Fibroblast of skin of abdomen (primary cell): ENCODE measurements at places on chromosomes 2 and 18.
A peak's percentile ranks its signal among the peaks of the same experiment; 100 is the strongest.

DNA sequence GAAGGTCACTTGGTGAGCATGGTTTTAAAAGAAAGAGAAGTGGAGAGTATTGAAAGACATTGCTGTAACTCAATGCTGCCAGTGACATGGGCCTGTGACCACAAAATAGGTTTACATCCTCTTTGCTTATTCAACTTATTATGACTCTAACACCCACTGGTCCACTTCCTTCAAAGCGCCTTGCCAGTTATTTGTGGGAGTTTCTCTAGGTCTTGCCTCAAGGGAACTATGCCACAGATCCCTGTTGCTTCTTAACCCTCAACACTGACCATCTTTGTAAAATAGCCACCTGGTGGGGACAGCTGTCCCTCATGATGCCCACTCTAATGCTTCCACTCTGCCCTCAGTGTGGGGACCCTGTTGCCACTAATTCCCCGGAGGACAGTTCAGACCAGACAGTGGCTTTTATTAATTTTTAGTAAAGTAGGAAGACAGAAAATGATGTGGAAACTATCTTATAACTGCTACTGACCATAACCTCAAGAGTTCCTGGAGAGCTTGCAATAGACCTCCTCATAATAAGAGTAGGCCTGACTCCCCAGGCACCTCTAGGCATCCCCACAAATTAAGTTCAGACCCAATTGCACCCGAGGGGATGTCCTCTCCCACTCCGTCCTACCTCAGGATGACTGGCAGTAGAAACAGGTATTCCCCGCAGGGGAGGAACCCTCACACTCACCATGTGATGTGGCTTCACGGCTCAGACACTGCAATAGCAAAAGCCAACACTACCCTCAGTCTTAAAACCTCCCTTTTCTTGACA is 31.3 kb upstream of the SLC25A52 start:
- no peak for DNase-seq

- peak; percentile 98 for DNase-seq
Measured at GRCh38 chr2:217858519-217859491, 144.0 kb downstream of the TNS1 start.

GRCh38 chr18:45171679-45172191 is 443.5 kb upstream of the SLC14A2 start:
- peak; percentile 53 for DNase-seq

DNA sequence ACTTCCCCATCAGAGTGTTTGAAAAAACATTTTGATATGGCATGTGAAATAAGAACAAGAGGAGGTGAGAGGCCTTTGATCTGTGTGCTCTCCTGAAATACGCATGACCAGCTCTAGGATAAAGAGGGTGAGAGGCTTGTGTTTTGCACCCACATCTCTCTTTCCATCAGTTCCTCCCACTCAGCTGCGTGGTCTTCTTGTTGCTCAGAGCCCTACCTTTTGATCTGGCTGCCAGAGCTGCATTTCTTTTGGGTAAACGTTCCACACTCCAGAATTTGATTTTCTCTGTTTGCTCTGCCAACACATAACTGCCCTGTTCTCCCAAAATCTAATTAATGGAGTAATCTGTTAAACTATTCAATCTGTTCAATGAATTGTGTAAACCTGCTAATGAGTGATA is 72.0 kb upstream of the FN1 start:
- no peak for DNase-seq

- peak; percentile 88 for DNase-seq
Measured at GRCh38 chr2:160970052-160970965, 189.9 kb upstream of the TANK start.

DNA sequence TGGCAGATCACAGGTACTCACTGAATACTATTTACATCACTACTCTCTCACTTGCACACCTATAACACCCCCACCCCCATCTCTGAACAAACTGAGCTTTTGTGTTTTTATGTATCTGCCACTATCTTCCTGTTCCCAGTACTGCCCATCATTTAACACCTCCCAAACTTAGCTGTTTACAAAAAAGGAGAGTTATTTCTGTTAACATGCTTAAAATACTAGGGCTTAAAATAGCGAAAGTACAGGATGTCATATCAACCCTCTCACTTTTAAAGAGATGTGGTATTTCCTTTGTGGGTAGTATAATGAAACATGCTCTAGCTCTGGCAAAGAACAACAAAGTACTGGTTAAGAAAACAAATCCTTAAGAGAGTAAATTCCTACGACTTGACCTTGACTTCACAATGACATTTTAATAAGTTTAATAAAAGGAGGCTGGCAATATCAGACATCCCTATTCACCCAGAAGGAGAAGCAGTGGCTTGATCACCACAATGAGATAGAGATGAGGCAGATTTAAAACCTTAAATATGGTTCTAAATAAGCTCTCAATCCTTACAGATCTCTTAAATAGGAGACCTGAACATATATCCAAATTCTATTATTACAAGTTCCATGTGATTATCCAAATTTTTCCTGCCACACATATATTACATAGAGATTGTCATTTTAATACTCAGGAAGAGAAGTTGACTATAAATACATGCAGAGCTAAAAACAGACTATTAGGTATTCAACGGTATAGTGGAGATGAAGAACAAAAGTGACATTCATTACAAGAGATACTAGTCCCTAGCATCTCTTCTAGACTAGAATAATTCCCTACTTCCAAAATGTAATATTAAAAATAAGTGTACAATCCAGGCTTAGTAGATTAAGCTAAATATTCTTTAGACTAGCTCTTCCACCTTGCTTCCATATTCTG is 36.9 kb downstream of the TRAK2 start:
- DNase-seq: peak; percentile 29

- no peak for DNase-seq
Measured at GRCh38 chr2:56515399-56515798, 331.6 kb downstream of the CCDC85A start.

- DNase-seq: no peak
Measured at GRCh38 chr2:101307950-101308431, 510 bp downstream of the RNF149 start.

DNA sequence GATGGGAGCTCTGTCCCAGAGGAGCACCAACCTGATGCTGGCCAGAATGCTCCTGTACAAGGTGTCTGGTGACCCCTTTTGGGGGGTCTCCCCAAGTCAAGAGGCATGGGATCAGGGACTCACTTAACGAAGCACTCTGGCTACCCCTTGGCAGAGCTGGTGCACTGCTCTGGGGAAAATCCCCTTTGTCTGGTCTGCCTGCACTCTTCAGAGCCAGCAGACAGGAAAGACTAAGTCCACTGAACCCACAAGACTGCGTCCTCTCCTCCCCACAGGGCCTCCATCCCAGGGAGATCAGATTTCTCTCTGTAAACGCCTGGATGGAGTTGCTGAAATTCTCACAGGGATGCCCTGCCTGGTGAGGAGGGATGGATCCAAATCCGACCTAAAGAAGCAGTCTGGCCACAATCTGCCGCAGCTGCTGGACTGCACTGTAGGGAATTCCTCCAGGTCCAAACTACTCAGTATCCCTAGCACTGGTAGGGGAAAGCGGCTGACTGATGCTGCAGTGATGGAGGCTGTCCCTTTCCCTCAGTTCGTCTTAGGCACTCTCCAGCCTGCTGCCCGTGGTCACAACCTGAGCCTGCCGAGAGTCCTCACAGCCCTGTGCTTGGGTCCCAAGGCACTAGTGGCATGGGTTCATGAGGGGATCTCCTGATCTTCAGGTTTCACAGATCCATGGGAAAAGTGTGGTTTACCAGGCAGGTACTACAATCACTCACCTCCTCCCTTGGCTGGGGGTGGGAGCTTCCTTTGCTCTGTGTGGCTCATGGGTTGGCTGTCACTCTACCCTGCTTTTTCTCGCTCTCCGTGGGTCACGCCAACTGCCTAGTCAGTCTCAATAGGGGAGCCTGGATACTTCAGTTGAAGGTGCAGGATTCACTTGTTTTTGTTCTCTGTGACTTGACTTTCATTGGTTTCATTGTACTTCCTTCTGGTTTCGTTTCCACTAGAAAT is 98.6 kb downstream of the SLC4A10 start:
- DNase-seq: no peak

GRCh38 chr18:37889963-37890362 is 324.4 kb upstream of the CELF4 start:
- no peak for DNase-seq

- peak; percentile 31 for DNase-seq
Measured at GRCh38 chr2:163471947-163472346, 263.9 kb downstream of the FIGN start.

- peak; percentile 50 for DNase-seq
Measured at GRCh38 chr18:63844254-63844653, 43.3 kb upstream of the SERPINB2 start.

GRCh38 chr2:238247002-238247822 is 7.4 kb upstream of the HES6 start:
- no peak for DNase-seq

- no peak for DNase-seq
Measured at GRCh38 chr2:112790305-112790704, 6.0 kb upstream of the IL1A start.

DNA sequence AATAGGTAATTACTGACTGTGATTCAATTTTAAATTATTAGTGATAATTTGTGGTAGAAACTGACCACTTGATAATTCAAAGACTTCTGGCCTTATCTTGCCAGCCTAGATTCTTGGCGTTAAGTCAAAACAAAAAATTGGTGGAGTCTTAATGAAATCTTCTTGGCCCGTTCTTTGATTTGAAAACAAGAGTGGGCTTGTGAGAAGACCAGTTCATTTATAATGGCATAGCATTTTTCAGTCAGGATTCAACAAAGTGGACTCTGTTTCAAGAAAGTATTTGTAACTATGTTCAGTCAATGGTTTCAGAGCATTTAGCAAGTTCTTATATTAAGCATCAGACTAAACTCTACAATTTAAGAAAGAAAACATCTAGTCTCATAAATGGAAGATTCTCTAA is 26.0 kb downstream of the ITGA4 start:
- DNase-seq: no peak

DNA sequence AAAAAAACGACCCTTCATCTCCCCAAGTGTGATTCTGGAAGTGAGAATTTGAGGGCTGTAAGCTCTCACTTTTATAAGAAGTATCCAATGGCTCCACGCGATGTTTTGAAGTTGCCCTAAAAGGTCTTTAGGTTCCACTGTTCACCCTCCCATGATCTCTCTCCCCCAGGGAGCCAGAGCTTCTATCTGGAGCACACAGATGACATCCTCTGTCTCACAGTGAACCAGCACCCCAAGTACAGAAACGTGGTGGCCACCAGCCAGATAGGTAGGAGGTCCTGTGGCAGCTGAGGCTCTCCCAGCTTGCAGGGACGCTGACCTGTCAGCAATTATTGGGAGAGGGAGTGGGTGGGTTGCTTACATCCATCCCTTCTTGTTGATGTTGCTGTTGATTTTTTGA is 97.8 kb downstream of the RTN4 start:
- no peak for DNase-seq
